Activated effector memory CD4-positive, alpha-beta T cell treated with Interleukin-2 at 50 U/mL for 16 hours (primary cell): ENCODE measurements at places on chromosomes 5 and 9.

DNA sequence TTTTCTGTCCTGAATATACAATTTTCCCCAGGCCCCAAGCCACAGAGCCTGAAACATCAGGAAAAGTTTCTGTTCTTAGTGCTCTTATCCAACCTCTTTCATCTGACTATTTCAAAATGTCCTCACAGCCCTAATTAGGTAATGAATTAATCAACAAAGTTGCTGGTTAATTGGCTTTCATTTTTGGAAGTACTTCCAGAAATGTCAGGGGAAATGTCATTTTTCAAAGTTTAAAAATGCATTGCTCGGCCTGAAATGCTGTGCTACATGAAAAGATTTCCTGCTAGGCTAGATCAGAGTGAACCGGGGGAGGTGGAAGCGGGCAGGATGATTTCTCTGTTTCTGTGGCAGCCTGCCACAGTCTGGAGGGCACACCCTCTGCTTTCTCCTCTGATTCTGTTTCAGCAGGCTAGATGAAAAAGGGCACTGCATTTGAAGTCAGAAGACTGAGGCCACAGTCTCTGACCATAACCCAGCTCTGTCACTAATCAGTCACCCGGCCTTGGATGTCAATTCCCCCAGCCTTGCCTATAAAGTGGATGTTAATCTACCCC is 55.9 kb upstream of the BARX1 start:
- DNase-seq: no peak

- no peak for DNase-seq
Measured at GRCh38 chr5:91357012-91357634, 26.0 kb downstream of the ARRDC3 start.

DNA sequence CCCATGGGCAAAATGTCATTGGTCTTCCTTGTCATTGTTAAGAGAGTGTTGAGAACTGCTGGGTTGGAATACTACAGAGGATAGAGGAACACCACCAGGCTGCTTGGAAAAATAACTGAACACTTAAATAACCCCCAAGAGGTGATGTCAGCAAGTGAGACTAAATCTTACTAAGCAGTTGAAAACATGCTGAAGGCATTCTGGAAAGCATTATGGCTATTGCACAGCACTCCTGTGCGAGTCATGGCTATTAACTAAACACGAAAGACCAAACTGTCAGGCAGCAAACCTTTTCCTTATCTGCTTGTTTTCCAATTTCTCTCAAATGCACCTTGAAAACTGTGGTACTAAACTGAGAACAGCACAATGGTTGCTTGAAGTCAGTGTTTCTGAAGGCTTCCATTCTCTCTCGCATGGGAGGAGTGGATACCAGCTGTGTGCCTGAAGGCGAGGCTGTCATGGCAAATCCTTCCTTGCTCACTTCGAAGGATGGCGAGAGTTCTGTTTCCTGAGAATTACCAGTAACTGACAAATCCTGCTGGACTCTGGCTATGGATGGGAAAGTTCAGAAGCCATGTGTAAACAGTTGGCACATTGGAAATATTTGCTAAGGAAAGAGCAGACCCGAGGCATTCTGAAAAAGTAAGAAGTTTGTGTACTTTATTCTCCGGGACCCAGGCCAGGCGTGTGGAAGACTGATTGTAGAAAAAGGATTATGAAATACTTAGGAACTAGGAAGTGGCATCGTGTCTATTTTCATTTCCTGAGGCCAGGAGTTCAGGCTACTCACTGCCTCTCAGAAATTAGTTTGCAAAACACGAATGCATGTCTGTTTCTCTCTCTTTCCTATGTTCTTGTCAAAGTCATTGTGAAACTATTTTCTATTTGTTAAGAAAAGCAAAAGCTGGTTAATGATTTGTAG is 182.1 kb downstream of the DMRT2 start:
- DNase-seq: no peak

GRCh38 chr5:131230406-131230805 is 33.4 kb upstream of the CDC42SE2 start:
- DNase-seq: no peak

GRCh38 chr9:113520109-113520642 is 56.6 kb downstream of the RGS3 start:
- DNase-seq: peak; percentile 41

DNA sequence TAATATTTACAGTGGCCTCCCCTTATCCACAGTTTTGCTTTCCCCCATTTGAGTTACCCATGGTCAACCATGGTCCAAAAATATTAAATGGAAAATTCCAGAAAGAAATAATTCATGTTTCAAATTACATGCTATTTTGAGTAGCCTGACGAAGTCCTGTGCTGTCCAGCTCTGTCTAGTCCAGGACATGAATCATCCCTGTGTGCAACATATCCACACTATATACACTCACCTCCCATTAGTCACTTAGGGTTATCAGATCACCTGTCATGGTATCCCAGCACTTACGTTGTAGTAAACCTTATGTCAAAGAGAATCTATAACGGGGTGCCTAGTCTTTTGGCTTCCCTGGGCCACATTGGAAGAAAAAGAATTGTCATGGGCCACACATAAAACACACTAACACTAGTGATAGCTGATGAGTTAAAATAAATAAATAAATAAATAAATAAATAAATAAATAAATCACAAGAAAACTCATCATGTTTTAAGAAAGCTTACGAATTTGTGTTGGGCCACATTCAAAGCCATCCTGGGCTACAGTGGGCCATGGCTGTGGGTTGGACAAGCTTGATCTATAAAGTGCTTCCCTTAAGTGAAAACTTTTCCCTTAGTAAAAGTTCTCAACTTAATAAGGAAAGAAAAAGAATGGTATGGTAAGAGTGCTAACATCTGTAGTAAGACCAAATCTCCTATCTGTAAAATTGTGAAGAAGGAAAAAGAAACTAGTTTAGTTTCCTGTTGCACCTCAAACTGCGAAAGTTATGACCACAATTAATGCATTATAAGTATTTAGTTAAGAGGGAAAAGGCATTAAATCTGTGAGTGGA is 15.9 kb upstream of the OMD start:
- no peak for DNase-seq

DNA sequence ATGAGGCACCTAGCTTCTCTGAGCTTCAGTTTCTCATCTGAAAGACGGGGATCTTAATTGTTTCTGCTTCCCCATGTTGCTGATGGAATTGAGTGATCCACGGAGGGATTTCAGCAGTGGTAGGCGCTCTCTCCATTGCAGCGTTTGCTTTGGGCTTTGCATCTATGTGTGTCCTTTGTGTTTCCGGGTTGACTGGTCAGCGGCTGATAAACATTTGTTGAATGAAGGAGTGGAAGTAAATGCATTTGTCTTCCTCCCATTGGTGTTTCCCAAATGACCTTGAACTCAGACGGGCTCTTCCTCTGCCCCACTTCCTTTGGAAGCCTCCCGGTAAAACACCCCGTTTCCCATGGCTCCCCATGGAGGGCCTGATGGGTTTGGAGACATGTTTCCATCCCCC is 117.2 kb downstream of the GAPVD1 start:
- no peak for DNase-seq

GRCh38 chr5:91126448-91126847 is 256.7 kb downstream of the ARRDC3 start:
- no peak for DNase-seq
